ENCODE measurements at places on chromosomes 4 and X.
A peak's percentile ranks its signal among the peaks of the same experiment; 100 is the strongest.

DNA sequence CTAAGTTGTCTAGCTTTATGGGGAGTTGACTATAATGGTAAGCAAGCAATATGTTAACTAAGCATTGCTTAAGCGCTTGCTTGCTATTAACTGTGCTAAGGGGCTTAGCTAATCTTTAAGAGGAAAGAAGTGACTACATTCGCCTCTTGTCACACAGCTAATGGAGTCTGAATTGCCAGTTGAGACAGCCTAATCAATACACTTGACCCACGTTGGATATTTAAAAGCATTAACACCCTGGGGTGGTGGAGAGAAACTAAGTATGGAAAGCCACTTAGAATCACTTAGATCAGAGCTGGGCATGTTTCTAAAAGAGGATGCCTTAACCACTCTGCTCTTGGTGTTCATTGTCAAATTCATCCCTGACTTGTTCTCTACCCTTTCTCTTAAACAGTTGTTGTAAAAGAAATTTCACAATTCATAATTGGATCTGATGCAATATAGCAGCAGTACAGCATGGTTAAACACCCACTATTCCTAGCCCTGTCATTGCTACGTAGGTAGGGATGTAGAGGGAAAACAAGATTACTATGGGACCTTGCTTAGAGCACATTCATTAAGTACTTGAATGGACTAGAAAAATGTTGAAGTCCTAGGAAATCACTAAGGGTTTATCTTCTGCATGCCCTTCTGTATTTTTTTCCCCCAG lies 3.5 kb downstream of the ZAR1 start:
- no peak for DNase-seq

GRCh38 chrX:134287346-134287745 lies 50.4 kb downstream of the CCDC160 start:
- no peak for DNase-seq

- no peak for DNase-seq
These were observed 533.5 kb downstream of the CCSER1 start for GRCh38 chr4:90660672-90661071.

DNA sequence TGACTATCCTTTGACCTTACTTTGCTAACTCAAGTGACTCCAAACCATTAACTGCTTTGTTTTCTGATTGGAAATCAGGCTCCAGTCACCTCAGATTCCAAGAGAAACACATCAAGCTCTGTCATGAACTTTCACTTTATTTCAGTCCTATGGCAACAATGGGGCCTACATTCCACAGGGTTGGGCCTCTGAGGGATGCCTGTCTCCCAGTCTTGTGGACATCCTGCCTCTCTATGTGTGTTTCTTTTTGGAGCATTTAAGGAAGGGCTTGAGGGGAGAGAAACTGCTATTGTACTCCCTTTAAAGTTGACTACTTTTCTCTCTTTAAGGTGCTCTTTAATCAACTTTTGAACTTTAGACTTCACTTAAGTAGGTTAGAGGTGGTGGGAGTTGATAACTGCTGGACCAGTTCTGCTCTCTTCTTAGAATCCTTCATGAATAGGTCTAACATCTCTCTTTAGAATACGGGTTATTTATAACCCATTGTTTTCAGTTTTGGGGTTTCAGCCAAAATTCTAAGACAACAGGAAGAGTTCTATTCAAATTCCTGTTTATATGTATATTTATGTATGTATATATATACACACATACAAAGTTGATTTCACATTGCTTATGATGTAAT lies 274.3 kb upstream of the NR3C2 start:
- no peak for DNase-seq

DNA sequence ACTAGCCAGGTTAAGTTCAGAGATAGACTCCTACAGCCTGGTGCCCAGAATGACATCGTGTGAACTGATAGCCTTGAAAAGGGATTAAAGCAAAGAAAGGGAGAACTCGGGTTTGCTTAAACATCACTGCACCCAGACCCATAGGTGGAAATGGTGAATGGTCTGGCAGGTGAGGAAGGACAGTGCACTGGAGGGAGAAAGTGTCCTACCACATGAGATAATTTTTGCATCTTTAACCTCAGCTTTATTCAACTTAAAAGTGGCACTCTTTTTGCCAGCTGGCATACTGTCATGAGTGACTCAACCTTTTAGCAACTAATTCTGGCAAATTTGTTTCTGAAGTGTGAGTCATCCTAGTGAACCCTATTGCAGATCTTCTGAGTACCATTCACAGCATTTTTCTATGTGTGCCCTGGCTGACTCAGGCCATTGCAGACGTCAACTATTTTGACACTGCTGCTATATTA lies 53.0 kb upstream of the DAPP1 start:
- peak; percentile 38 for DNase-seq

- DNase-seq, result peak; percentile 12
These were observed 239.0 kb upstream of the HTR2C start for GRCh38 chrX:114344756-114345349.

GRCh38 chr4:170736710-170737109 lies 647.0 kb upstream of the AADAT start:
- DNase-seq, result no peak

DNA sequence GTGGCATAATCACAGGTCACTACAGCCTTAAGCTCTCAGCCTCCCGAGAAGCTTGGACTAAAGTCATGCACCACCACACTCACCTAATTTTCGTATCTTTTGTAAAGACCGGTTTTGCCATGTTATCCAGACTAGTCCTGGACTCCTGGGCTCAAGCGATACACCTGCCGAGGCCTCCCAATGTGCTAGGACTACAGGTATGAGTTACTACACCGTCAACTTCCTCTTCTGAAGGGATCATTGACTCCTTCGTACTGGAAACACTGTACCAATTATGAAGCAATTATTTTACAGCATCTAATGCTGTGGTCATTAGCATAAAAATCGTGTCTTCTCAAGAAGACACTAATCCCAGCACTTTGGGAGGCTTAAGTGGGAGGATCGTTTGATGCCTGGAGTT lies 35.2 kb downstream of the PDS5A start:
- no peak for DNase-seq

GRCh38 chr4:98851806-98852205 lies 77.1 kb downstream of the EIF4E start:
- no peak for DNase-seq

DNA sequence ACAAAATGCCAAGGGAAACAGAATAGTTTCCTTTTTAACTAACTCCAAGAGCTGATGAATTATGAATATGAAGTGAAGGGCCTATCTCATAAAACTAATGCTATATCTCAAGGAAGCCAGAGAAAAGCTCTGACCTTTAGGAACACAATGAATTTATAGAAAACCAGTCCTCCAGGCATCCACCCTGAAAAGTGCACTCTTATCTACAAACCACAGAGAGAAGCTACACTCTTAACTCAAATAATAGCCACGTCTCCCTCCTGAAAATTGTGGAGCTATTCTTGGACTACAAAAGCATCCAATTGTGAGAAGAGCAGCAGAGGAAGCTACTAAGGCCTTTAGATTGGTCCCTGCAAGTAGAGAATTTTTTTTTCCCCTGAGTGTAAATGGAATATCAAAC lies 253.9 kb downstream of the IL15 start:
- no peak for DNase-seq

DNA sequence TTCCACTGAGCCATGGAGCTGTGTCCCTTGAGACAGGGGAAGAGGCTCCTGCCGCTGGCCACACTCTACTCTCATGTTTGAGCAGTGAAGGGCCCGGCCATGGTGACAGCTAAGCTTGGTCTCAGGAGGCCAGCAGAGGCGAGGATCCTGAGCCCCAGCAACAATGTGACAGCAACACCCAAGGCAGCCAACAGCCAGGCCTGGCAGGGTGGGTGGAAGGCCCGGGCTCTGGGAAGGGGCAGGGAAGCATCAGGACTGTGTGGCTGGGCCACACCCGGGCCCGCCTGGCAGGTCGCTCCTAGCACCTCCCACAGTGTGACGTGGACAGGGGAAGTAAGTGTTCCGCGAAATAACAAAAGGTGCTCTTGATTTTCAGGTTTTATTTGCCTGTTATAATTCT lies 24.8 kb downstream of the L1CAM start:
- DNase-seq, result no peak

DNA sequence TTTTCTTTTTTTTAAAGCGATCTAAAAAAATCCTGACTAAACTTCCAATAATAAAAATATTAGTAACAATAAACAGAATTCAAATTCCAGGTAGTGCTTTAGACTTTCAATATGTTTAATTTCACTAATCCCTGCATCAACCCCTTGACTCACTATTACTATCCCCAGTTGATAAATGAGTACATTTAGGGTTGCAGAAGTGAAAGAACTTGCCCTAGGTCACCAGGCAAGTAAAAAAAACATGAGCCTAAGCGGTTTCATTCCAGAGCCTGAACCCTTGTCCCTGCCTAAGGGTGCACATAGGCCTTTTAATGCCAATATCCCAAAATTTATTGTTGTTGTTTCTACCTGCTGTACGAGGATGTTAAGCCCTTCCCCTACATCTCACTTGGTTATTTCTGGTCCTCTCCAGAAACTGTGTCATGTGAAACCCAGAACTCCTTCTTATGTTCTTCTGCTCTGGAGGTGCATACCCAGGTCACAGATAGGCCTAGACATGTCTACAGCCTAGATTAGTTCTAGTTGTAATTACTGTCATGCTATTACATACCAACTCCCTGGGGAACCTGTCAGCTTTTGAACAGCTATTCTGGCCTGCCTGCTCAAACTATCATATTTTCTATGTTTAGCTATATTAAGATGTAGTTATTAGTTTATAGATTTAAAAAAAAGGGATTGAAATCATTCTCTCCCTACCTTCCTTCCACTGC lies 244.5 kb upstream of the PITX2 start:
- DNase-seq, result no peak

DNA sequence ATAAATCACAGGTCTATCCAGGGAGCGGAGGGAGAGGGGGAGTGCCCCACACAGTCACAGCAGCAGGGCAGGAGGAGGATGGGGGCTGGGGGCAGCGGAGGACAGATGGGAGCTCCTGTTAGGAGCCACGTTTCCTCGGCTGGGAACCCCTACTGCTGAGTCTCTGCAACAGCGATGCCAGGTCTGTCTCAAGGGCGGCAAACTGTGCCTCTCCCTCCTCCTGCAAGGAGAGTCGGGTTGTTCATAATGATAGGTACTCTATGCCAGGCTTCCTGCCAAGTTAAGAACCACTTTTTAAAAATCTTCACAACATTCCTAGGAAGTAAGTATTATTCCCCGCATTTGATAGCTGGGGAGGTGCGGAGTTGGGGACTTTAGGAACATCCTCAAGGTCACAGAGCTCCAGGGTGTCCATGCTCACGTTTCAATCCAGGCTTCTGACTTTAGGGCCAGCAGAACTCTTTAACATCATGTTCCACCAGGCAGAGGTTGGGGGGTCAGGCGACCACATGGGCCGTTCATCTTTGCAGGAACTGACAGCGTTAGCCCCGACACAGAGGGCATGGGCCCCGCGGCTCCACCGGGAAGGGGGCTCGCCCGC lies 98.3 kb upstream of the MAML3 start:
- peak; percentile 45 for DNase-seq

DNA sequence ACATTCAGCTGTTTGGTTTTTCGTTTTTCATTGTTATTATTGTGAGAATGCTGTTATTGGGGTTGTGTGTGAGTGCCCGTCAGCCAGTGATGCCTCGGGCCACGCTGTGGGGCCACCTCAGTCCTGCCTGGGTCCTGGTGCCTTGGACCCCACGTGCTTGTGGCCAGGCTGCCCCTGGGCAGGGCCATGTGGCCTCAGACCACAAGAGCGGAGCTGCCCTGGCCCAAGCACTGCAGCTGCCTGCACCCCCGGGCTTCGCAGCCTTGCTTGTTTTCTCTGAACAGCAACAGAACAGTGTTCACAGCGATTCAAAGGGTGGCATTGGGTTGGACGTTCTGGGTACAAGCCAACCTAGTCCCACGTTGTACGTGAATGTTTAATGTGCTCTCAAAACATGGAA lies 56.9 kb downstream of the CPLX1 start:
- no peak for DNase-seq

DNA sequence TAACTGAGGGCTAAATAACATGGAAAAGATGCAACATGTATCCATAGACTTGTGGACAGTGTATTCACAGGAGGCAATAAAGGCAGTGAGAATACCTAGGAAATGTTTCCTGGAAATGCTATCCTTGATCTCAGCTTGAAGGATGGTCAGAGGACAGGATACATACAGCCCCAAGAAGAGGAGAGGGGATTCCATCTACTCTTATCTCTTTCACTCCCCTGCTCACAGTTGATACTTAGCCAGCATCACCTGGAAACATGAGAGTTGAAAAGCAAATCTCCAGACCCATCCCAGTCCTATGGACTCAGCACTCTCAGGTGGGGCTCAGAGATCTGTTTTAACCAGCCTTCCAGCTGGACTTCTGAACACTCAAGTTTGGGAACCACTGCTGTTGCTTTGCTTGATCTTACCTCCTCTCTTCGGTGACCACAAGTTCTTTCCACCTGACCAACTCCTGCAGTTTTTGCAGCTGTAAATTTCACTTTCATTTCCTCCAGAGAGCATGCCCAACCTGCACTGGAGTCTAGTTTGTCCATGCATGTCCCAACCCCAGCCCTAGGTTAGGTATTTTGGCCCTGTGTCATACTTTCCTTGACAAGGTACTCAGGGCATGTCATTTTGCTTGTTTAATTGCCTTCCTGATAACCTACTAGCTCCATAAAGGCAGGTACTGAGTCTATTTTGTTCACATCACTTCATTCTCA lies 10.4 kb downstream of the RELL1 start:
- no peak for DNase-seq

GRCh38 chr4:174053895-174054294 lies 229.6 kb downstream of the FBXO8 start:
- no peak for DNase-seq

DNA sequence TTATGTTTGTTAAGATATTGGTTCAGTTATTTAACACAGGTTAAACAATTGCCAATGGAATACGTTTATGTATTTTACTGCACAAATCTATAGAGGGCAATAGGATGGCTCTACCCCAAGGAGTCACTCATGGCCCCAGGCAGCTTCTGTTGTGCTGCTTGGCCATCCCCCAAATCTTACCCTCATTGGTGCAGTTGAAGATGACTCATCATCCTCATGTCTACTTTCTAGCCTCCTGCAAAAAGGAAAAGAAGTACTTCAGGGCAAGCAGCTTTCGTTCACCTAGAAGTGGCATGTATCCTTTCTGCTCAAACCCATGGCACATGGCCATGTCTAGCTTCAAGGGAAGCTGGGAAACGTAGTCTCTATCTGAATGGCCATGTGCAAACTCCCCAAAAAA lies 14.2 kb downstream of the PHOX2B start:
- no peak for DNase-seq

DNA sequence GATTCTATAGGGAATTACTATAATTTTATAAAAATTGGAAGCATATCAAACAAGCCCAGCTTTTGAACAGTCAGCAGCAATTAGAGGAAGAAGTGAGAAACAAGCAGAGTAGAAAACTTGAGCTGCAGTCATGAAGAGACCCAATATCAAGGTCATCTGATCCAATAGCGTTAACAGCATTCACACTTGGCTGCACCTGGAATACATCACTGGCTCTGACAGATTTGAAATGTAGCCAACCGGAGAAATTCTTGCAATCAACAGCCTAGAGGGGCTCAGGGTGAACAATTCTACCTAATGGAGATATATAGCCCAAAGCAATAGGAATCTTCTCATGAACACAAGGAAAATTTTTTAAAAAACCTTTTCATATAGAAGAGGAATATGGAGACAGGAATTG lies 13.6 kb downstream of the DDX53 start:
- DNase-seq, result peak; percentile 3

- DNase-seq, result no peak
These were observed 93.3 kb downstream of the STIM2 start for GRCh38 chr4:26953770-26954423.

All from brain (organoid and tissue), 16 donors.